DMS153 (cell line): ENCODE measurements at places on chromosomes 16 and 17.
A peak's percentile ranks its signal among the peaks of the same experiment; 100 is the strongest.

- no peak for DNase-seq
Measured at GRCh38 chr16:88045820-88046303, 94.6 kb downstream of the BANP start.

DNA sequence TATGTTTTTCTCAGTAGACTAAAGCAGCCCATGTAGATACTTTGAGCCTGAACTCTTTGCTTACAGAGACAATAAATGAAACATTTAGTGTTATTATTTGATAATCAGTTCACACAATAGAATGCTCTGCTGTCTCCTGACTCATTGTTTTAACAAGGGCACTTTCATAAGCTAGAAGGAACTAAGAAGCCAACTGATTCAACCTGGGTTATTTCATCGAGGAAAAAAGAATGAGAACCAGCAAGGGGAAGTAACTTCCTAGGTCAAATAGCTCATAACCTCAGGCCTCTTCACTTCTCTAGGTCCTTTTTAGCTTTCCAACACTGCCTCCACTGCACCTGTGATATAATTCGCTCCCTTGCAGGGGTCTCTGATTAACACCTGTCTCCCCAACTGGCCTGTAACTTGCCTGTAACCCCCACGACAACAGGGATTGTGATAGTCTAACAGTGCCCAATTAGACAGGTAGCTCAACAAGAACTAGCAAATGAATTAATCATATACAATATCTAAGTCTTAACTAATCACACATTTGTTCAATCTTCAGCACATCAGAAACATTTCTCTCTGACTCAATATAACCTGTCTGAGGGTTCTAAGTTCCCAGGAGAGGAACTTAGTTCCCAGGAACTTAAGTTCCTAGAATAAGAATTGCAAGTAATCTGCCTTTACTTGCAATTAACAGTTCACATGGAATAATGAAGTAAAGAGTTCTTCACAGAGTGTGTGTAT lies 34.8 kb downstream of the RFFL start:
- DNase-seq, result no peak

DNA sequence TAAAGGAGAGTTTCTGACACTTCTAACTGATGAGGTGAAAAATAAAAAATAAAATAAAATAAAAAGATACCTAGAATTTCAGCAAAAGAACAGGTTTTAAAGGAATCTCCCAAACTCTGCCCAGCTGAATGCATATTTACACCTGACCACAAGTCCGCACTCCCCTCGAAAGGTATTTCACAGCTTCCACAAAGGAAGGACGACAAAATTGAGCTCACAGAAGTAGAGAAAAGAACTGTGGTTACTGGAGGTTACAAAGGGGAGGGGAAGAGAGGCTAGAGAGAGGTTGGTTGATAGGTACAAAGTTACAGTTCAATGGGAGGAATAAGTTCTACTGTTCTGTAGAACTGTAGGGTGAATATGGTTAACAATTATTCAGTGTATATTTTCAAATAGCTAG lies 5.0 kb downstream of the LITAF start:
- no peak for DNase-seq

DNA sequence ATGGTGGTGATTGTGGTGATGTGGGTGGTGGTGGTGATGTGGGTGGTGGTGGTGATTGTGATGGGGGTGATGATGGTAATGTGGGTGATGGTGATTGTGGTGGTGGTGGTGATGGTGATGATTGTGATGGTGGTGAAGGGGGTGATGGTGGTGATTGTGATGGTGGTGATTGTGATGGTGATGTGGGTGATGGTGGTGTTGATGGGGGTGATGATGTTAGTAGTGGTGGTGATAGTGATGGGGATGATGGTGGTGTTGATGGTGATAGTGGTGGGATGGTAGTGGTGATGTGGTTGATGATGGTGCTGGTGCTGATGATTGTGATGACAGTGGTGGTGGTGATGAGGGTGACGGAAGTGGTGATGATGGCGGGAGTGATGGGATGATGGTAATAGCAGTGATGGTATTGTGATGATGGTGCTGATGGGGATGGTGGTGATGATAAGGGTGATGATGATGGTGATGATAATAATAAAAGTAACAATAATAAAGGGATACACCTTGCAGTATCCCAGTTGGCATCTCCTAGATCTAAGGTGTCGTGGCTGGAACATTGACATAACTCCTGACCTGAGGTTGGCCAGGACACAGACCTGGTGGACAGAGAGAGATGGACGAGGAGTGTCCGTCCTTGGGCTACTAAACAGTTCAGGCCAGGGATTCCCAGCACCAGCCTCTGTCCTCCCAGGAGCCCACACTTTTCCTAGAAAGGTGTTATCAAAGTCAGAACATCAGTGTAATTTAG lies 344.5 kb downstream of the SEC14L1 start:
- no peak for DNase-seq

GRCh38 chr17:79262624-79263023 lies 188.0 kb downstream of the ENGASE start:
- DNase-seq, result no peak

DNA sequence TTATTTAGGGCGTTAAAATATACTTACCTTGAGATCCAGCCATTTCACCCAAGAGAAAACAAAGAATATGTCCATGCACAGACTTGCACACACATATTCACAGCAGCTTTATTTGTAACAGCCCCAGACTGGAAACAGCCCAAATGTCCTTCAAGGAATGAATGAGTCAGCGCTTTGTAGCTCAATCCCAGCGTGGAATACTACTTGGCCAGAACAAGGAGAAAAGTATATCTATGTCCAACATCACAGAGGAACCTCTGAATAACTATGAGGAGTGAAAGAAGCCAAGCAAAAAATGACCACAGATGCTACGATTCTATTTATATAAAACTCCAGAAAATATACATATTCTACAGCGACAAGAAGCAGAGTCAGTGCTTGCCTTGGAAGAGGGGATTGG lies 158.3 kb downstream of the ENGASE start:
- DNase-seq, result no peak

- no peak for DNase-seq
Measured at GRCh38 chr16:48003206-48003907, 152.4 kb downstream of the ABCC12 start.

DNA sequence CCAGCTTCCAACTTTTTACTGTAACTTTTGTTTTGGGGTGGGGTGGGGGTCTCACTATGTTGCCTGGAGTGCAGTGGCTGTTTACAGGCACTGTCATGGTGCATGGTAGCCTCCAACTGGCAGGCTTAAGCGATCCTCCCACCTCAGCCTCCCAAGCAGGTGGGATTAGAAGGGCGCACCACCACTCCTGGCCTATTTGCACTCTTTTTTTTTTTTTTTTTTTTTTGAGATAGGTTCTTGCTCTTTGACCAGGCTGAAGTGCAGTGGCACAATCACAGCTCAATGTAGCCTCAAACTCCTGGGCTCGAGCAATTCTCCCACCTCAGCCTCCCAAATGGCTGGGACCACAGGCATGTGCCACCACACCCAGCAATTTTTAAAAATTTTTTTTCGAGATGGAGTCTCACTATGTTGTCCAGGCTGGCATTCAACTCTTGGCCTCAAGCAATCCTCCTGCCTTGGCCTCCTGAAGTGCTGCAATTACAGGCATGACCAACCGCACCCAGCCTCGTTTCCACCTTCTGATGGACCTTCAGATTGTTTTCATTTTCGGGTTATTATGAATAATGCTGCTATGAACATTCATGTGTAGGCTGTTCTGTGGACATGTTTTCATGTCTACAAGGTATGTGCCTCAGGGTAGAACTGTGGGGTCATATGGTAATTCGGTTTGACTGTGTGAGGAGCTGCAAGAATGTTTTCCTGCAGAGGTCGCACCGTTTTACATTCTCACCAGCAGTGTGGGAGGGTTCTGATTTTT lies 10.9 kb downstream of the TRAP1 start:
- DNase-seq, result no peak

DNA sequence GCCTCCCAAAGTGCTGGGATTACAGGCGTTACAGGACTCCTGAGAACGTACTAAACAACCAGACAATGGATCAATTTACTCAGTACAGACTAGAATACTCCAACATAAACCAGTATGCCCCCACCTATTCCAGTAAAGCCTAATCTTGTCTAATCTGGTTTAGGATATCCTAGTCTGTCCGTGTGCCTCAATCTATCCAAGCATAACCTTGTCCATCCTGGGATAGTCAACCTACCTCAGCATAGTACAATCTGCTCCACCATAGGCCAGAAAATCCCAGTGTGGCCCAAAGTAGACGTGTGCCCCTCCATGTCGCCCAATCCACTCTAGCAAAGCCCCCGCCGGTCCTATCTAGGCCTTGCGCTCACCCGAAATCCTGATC lies 625 bp downstream of the DVL2 start:
- DNase-seq, result no peak

DNA sequence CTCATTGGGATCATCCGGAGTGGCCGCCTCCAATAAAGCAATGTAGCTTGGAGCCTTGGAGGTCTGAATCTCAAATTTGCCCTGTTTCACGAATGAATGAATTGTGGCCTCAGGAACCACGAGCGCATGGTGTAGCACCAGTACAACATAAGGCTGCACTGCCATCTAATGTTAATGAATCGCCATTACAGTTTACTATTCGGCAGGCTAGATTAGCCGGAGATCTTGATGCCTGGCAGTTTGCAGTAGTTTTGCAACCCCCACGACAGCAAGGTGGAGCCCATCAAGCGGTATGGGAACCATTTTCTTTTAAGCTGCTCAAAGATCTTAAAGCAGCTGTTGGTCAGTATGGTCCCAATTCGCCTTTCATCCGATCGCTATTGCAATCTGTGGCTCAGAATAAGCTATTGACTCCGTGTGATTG lies 18.8 kb downstream of the ALOX15B start:
- DNase-seq, result peak; percentile 30

DNA sequence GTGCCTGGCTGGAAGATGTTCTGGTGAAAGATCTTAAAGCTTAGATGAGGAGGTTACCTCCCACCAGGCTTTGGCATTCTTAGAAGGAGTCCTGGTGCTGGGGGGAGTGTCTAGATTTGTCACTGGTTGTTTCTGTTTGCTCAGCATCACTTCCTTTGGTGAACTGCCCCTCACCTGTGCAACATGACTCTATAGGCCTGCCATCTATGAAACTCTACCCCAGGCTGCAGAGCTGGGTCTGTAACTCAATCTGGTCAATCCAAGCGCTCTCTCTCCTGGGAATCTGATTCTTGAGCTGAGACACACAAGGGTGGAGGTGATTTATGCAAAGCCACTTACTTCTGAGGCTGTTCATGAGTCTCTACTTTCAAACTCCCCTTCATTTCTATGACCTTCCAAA lies 399.4 kb downstream of the NPIPA7 start:
- DNase-seq, result no peak

DNA sequence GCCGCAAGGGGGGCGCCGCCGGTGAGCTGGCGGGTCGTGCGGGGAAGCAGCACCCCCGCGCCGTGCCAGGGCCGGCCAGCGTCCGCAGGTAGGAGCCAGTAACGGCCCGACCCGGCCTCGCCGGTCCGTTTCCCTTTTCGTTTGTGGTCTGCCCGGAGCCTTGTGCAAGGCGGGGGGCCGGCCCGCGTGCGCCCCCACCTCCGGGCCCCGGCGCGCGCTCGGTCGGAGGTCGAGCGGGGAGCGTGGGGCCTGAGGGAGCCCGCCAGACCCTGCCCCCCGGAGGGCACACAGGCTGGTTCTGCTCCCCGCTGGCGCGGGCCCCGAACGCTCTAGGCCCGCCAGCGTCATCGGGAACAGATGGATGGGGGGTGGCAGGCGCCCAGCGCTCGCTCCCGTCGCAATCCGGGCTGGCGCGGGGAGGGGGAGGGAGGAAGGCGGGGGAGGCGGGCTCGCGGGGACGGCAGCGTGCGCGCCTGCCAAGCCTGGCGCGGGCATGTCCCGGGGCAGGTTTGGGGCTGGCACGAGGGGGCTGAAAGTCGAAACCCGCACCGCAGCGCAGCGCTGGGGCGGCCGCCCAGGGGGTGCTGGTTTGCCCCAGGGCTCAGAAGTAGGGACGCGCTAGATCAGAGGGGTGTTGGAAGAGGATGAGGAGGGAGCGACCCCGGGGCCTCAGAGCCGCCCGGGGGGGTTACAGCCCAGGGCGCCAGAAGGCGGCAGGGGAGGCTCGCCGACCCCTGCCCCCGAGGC lies 1.5 kb upstream of the GSE1 start:
- DNase-seq, result peak; percentile 55

- DNase-seq, result no peak
Measured at GRCh38 chr16:5776876-5777275, 679.3 kb upstream of the EEF2KMT start.

DNA sequence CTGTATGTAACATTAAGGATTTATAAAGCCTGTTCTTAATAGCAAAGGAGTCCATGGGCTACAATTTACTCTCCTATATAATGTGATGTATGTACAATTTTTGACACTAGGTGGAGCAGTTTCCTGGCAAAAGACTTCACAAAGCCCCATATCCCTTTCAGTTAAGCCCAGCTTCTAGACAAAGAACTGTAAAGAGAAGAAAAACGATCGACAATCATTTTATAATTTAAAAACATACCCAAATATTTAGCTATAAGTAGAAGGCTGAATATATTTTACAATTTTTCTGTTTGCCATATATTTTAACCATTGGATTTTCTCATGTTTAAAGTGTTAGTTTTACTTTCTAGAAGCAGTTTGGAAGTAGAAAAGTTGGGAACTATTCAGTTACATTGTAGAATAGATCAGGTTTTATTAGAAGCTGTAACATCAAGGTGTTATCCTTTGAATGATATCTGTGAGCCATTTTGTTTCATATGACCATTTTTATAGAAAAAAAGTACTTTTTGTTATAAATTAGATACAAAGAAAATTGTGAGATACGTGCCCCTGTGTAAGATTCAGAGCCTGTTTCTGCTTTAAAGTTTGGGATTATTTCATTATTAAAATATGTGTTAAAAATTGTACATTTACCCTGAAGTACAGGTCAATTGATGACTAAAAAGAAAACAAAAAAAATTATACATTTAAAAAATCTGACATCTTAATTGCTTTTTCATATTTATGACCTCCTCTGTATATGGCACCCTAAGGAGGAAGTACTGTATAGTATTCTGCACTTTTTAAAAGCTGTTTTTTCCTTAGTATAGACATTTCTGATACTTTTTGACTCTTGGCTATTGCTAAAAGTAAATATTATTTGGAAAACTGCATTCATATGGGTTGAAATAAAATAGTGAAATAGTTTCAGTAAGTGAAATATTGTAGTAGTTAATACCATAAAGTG lies 46.3 kb downstream of the VMP1 start:
- DNase-seq, result peak; percentile 72

DNA sequence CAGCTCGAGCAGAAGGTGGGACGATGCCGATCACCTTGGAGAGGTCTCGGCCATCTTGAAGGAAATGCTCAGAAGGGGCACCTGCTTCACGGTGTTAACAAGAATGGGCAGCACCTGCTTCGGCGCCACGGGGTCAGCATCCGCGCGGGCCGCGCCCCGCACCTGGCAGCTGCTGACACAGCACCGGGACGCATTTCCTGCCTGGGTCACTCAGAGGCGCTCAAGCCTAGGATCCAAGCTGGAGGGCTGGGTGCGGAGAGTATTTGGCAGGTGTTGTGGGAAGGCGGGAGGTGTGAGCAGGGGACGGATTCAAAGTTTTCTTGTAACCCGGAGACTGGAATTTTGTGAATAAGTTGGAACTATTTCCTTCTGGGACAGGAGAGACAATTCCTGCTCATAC lies 39.3 kb upstream of the AKTIP start:
- DNase-seq, result peak; percentile 10
